ENCODE measurements at places on chromosomes 4 and X.

GRCh38 chr4:113639326-113639725 lies 122.2 kb downstream of the CAMK2D start:
- no peak for DNase-seq

DNA sequence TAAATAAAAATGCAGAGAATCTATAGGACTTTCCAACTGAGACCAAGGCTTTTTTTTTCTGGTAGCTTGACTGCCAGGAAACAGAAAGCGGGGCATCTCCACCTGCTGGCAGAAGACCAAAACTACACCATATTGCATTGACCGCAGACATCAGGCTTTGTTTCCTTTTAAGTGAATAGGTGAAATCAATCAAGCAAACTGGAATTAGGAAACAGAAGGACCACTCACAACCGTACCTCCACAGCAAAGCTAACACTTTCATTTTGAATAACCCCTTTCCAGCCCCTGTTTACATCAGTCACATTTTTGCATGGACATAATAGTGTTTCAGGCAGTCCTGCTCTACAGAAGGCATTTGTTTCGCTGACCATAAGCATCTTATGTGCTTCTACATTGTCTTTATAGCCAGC lies 218.2 kb downstream of the IDS start:
- no peak for DNase-seq

DNA sequence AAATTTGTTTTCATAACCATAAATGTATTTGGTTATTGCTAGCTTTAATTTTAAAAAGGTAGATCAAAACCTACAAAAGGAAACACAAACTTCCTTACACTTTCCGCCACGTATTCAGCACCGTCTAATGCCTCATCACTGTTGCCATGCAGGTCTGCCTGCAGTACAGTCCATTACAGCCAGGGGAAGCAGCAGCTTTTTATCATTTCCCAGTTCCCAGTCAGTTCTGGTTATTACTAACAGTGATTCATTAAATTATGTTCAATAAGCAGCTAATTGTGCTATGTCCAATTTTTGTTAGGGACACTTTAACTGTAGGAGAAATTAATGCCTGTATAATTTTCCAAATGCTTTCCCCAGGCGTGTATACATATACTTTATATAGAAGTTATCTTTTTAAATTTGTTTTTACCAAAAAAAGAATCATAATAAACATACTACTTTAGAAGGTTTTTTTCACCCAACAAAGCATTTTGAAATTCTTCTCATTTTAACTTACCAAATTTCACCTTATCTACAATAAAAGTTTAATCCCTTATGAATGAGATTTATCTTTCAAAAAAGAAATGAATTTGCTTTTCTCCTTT lies 93.3 kb downstream of the ANXA3 start:
- no peak for DNase-seq

DNA sequence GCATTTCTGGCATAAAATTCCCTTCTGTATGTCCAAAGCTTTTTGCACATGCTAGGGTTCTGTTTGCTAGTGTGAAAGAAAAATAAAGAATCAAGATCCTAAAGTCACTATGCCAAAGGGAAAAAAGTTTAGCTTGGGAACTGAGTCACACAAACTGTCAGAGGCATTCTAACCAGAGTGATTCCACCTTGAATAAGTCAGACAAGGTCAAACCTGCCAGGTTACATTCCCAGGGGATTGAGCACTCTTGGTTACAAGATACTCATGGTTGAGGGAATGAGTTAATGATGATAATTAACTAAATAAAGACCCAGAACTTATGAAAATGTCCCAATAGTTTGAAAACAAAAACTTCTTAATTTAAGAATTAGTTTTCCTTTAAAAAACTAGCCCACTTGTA lies 13.7 kb upstream of the UGT2B17 start:
- no peak for DNase-seq

DNA sequence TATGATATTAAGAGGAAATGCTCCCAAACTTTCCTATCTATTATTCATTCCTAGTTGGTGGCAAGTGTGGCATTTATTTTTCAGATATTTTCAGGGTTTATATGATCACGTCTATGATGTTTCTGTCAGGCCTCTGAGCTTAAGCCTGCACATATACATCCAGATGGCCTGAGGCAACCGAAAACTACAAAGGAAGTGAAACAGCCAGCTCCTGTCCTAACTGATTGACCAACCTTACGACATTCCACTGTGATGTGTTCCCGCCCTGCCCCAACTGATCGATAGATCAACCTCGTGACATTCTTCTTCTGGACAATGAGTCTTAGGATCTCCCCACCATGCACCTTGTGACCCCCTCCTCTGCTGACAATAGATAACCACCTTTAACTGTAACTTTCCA lies 67.6 kb upstream of the CTSO start:
- no peak for DNase-seq

DNA sequence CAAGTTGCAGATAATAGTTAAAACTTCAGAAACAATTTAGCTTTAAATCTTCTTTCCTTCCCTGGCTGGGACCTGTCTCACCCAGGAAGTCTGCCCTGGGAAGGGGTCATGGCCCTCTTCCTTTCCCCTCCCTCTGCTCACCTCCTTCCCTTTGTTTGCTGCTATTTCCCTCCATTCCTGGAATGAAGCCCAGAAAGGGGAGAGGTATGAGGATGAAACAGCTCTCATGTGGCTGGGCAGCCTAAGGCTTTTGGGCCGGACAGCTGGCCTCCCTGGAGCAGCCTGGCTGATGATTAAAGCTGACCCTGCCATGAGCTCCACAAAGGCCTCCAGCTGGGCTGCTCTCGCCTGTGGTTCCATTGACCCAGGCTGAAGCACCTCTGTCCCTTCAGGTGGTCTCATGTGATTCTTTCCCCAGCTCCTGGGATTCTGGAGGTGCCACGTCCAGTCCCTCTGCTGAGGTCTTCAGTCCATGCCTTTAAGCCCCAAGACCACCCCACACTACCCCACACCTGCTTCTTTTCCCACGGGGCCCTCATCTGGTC lies 202.1 kb downstream of the PTTG2 start:
- no peak for DNase-seq

DNA sequence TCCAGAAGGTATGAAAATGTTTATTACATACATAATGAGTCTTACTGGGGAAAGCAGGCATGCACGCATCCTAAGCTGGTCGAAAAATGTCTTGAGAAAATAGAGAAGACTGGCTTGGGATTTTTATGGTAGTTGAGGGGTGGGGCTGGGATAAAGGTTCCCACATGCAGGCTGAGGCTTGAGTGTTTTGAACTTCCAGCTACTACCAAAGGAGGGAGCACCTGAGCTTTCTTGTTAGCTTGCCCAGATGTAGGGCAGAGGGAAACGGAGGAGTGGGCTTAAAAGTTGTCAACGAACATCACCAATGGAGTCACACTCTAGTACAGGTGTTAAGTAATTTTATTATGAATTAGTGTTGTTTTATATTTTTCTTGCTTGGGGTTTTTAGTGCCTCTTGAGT lies 39.6 kb upstream of the SRPX start:
- DNase-seq = no peak

DNA sequence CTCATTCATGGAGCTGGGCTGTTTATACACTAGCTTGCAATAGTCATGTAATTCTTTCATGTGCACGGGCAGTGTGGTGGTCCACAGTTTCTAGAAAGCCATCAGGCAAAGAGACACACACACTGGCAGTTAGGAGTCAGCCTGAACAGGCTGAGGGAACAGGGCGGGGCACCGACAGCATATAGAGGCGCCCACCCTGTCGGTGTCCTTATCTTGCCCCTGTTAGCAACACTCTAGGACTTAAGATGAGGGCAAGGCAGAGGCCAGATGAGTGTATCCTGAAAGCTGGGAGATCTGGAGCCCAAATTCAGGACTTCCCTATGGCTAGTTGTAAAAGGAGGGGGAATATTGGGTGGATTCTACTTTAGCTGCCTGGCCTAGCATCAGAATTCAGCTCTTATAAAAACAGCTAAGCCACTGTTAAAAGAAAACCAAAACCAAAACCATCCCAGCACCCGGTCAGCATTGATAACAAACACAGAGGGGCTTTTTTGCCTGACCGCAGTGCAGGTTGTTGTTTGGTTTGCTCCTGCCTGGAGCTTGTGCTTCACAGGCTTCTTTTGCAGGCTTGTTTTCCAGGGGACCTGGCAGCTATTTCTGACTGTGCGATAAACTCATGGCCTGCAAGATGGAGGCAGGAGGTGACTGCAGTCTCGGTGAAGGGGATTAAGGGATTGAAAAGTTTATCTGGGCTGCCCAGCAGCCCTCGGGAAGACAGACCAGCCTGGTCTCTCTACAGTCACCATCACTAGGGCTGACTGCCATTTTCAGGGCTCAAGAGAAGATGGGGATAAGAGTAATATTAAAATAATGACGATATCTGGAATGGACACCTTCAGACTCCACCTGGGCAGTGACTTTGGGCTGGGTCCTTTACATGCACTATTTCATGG lies 638.9 kb downstream of the MID1IP1 start:
- DNase-seq = no peak
